ENCODE measurements at places on chromosomes 12 and 14. TPM values are rescaled to one million over a fixed set of nuclear protein-coding genes. Genes with fewer than 3 reads are reported as not detected.

ACVRL1 gene
- 15.6 TPM for total RNA-seq

GPRC5D gene
- total RNA-seq: not detected

- DNase-seq: peak; percentile 69
- H3K36me3 ChIP-seq: no peaks in the 10 kb centered on the region
- peaks cover 4% of the 10 kb centered on the region for H3K4me1 ChIP-seq
- no peak overlapping the region for H3K27ac ChIP-seq
Measured at GRCh38 chr12:56193025-56193578, 3.8 kb upstream of the SMARCC2 start.

GRCh38 chr14:100448376-100448775 is 125.2 kb downstream of the SLC25A47 start:
- no peaks in the 10 kb centered on the region for H3K4me1 ChIP-seq
- no peaks in the 10 kb centered on the region for H3K36me3 ChIP-seq
- no peaks in the 10 kb centered on the region for H3K27me3 ChIP-seq

DNA sequence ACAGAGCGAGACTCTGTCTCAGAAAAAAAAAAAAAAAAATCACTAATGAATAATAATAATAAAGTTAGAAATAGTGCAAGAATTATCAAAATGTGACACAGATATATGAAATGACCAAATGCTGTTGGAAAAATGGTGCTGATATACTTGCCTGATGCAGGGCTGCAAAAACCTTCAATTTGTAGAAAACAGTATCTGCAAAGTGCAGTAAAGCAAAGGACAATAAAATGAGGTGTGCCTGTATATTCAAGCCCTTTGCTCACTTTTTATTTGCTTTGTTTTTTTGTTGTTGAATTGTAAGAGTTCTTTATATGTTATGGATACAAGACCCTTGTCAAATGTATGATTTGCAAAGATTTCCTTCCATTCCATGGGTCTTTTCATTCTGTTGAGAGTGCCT is 9.0 kb upstream of the PAPOLA start:
- H3K4me3 ChIP-seq: no peak overlapping the region
- no peak overlapping the region for H3K27ac ChIP-seq
- no peaks in the 10 kb centered on the region for H3K36me3 ChIP-seq
- no peak for DNase-seq
- H3K27me3 ChIP-seq: no peaks in the 10 kb centered on the region

SSPN gene
- 21.2 TPM for total RNA-seq
